Stimulated activated CD8-positive, alpha-beta memory T cell treated with anti-CD3 and anti-CD28 coated beads, Interleukin-15, amount 100 ng/mL, for 24 hours (primary cell): ENCODE measurements at places on chromosomes 5 and 9.

- DNase-seq, result no peak
Measured at GRCh38 chr5:179246227-179246626, 99.0 kb downstream of the ADAMTS2 start.

GRCh38 chr9:4574657-4575243, 84.5 kb downstream of the SLC1A1 start:
- DNase-seq, result no peak

GRCh38 chr5:127210042-127210441, 80.6 kb upstream of the MEGF10 start:
- no peak for DNase-seq

GRCh38 chr9:137368431-137369035, 54.4 kb downstream of the EXD3 start:
- no peak for DNase-seq

DNA sequence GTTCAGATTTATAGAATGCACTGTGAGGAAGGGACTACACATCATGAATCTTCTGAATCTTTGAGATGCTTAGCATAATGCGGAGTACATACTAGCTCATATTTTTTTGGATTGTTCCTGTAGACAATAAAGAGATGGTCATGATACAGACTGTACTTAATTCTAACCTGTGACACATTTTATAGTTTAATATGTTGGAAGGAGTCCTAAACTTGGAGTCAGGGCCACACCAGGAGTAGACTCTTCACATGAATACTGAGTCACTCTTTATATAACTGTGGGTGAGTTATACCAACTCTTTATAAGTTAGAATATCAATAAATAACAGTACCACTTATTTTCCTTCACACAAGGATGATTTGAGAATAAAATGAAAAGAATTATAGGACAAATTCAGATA, 16.9 kb downstream of the C9orf85 start:
- DNase-seq, result no peak

- no peak for DNase-seq
Measured at GRCh38 chr5:9423571-9423970, 122.3 kb downstream of the SEMA5A start.

DNA sequence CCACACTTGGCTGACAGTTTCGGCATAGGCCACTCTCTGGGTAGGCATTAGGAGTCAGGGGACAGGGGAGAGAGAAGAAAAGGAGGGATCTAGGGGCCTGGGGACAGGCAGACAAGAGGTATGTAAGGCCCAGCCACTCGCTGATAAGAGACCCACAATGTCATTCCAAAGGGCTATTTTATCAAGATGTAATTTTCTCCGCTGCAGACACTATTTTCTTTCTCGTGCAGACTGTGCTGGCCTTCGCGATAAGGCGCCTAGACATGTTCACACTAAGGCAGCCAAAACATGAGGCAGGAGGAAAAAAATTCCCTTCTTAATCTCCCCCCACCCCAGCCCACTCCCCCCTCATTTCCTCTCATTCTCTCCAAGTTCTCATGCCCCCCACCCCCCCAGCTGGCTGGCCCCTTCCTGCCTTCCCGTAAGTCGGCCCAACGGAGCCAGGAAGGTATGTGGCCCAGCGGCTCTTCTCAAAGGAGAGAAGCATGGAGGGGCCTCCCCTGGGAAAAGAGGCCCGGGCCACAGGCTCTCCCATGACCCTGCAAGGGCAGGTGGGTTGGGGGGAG, 44.9 kb upstream of the SYNPO start:
- DNase-seq, result no peak

DNA sequence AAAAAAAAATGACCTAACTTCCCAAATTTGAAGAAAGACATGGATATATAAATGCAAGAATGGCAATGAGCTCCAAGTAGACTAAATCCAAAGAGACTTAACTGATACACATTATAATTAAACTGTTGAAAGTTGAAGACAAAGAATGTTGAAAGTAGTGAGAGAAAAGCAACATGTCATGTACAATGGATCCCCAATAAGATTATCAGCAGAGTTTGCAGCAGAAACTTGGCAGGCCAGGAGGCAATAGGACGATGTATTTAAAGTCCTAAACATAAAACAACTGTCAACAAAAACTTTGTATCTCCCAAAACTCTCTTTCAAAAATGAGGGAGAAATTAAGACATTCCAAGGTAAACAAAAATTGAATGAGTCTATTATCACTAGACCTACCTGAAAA, 8.6 kb upstream of the DIRAS2 start:
- DNase-seq, result no peak

- no peak for DNase-seq
Measured at GRCh38 chr5:42502613-42503470, 79.6 kb downstream of the GHR start.

DNA sequence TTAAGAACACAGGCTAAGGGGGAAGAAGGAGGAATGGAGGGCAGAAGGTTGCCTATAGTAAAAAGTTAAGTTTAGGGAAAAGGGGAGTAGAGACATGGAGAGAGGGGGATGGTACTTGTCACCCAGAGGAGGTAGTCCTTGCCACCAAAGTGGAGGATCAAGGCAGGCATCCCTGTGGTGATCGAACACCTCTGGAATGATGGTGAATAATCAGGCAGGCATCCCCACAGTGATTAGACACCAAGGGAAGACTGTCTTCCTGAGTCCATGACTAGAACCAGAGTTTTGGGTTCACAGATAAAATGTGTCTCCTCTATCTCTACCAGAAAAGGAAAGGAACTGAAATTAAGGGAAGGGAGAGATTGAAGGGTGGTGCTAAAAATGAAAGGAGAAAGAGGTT, 19.2 kb upstream of the HMGCS1 start:
- no peak for DNase-seq

DNA sequence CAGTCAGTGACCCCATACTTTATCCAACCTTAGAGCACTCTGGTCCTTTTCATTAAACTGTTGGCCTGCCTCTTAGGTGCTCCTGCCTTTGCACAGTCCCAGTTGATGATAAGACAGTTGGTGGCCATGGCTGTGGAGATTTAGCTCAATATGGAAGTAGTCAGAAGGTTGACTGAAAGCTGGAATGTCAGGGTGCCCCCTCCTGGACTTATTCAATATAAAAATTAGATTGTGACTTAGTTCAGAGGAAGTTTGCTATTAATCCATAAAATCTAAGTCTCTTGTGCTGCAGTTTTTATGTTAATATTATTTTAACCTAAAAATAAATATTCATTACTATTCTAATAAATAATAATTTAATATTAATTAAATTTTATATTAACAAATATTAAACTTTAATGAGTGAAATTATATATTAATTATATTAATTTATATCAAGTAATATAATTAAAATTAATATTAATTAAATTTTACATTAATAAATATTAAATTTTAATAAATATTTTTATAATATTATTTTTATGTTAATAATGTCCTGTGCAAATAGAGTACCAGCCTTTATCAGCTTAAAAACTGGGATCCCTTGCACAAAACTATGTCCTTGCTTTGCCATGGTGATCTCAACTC, 77.7 kb upstream of the ADAMTSL1 start:
- no peak for DNase-seq

DNA sequence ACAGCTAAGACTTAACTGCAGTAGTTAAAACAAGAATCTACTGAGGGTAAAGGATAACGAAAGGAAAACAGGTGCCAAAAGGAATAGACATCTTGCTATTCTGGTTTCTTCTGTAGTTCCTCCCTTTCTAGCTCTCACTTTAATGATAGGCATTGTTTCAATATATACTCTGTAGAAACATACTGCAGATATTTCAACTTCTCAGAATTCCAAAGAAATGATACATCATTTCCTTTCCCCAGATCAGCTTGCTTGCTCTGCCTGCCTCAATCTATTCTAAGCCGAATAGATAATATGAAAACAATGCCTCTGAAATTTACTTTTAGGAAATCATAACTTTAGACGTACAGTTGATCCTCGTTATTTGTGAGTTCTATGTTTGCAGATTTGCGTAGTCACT, 46.3 kb downstream of the ACO1 start:
- DNase-seq, result no peak

DNA sequence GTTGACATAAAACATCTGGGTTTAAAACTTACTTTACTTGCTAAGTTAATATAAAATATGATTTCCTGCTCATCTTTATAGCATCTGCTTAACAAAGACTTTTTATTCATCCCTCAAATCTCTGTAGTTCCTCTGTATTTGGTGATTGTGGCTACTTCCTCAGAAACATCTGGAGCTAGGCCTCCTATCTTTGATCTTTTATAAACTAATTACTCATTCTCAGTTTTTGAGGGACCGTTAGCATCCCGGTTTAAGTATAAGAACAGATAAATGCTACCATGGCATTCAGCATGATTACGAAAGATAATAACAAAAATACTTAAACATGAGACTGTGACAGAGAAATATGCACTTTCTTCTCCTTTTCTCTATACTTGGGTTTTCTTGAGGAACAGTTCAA, 85.3 kb downstream of the SLC38A9 start:
- no peak for DNase-seq

DNA sequence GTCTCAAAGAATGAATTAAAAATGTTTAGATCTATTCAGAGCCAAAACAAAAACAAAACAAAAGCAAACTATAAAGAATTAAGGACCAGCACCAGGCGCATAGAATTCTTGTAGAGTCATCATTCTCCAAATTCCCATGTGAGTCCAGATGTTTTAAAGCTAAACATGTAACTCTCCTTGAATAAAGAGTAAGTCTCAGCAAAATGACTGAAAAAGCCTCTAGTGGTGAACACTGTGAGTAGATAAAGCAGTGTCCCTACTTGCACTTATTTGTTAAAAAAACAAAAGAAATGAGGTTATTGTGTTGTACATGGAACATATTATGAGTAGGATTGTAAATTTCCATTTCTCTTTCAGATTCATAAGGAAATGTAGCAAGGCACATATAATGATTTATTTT, 44.0 kb downstream of the NNT start:
- no peak for DNase-seq

DNA sequence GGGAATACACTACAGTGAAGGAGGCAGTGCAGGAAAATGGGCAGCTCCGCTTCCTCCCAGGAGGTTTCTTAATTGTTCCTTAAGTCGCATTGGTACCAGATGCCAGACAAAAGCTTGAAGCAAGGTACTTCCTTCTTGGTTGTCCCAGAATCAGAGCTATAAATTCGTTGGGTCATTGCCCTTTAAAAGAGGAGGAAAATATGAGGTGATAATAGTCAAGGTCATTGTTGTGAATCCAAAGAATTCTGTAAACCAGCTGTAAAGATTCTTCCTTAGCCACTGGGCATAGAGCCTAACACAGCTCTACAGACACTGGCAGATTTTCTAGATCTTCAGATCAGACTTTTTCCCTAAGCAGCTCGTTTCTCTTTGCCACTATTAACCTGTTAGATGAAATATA, 444.1 kb upstream of the TLE4 start:
- DNase-seq, result no peak

DNA sequence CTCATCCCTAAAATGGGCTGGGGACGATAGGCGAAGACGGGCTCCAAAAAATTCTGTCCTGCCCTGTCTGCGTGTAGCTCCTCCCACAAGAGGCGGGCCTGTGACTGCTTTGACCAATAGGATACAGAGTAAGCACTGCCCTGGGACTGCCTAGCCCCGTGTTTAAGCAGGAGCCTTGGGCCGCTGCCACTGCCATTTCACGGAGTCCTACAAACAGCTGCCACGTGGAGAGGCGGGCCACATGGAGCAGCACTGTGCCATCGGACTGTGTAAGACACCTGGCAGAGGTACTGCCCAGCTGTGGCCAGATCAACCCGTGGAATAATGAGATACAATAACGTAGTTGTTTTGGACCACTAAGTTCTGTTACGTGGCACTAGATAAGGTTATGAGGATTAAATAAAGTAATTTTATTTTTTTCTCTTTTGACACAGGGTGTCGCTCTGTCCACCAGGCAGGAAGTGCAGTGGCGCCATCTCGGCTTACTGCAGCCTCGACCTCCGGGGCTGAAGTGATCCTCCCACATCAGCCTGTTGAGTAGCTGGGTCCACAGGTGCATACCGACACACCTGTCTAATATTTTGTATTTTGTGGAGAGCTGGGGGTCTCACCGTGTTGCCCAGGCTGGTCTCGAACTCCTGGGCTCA, 87.2 kb downstream of the LMNB1 start:
- no peak for DNase-seq

- DNase-seq, result no peak
Measured at GRCh38 chr9:135076143-135076875, 11.2 kb upstream of the OLFM1 start.

- DNase-seq, result peak; percentile 67
Measured at GRCh38 chr9:114155263-114155994, at the start of gene COL27A1. Gene COL27A1 (plus strand): TSS chr9:114155537. CDS start chr9:114155951, 414 bp downstream.

GRCh38 chr5:35031276-35031675, 16.5 kb downstream of the AGXT2 start:
- DNase-seq, result no peak

DNA sequence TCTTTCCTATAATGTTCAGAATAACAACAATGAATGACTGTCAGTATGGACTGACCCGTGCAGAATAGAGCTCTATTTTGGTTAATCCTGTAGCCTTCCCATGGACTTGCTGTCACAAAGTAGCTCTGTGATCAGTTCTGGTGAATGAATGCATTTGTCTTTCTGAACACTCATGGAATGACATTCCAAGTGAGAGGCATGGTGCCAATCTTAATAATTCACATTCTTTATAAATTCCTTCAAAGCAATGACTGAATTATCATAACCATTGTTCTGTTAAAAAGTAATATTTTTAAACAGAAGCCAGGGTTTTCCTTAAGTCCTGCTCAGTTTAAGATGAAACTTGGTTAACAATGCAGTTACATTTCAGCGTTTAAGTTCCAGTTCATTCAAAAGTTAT, 360.5 kb downstream of the ICE1 start:
- DNase-seq, result no peak

DNA sequence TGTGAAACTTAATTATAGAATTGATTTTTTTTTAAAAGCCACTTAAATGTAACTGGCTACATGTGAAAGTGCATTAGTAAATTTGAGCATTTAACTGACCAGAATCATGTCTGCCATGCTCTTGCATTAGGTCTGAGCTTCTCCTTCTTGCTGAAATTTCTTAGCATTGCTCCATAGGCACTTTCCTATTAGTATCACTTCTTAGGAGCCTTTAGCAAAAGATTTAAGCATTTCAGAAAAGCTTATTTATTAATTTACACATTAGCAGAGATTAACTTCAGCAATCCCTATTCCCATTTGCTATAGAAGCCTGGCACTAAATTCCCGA, 211.0 kb downstream of the SNX18 start:
- no peak for DNase-seq

GRCh38 chr5:96463091-96463490, 30.0 kb upstream of the PCSK1 start:
- no peak for DNase-seq
